Stomach (tissue), 19 donors: ENCODE measurements at places on chromosomes 6 and 20. TPM values are rescaled to one million over a fixed set of nuclear protein-coding genes. Genes with fewer than 3 reads are reported as not detected.

PRRT1 gene
- 3.4 TPM for polyA plus RNA-seq

GRM1 gene
- polyA plus RNA-seq = not detected

BPI gene
- polyA plus RNA-seq = not detected

BANF2 gene
- not detected for polyA plus RNA-seq

CLIC5 gene
- polyA plus RNA-seq = 1.1 TPM

MAN1A1 gene
- polyA plus RNA-seq = 10.5 TPM

HLA-DRA gene
- polyA plus RNA-seq = 219 TPM

CST5 gene
- not detected for polyA plus RNA-seq

RAET1G gene
- not detected for polyA plus RNA-seq

PPP1R3G gene
- polyA plus RNA-seq = 0.78 TPM

FBXO9 gene
- polyA plus RNA-seq = 42.2 TPM

COMMD7 gene
- 36.9 TPM for polyA plus RNA-seq

CLPSL1 gene
- polyA plus RNA-seq = not detected

MYO6 gene
- polyA plus RNA-seq = 16.2 TPM

SOX18 gene
- 15.2 TPM for polyA plus RNA-seq

SEL1L2 gene
- not detected for polyA plus RNA-seq

ADGRF1 gene
- polyA plus RNA-seq = 1.5 TPM

ARMH2 gene
- polyA plus RNA-seq = not detected

LCA5 gene
- 0.87 TPM for polyA plus RNA-seq
